ENCODE measurements at places on chromosomes 3 and 15. TPM values are rescaled to one million over a fixed set of nuclear protein-coding genes. Genes with fewer than 3 reads are reported as not detected.

C2CD4A gene
- 0.11 TPM for total RNA-seq

DNA sequence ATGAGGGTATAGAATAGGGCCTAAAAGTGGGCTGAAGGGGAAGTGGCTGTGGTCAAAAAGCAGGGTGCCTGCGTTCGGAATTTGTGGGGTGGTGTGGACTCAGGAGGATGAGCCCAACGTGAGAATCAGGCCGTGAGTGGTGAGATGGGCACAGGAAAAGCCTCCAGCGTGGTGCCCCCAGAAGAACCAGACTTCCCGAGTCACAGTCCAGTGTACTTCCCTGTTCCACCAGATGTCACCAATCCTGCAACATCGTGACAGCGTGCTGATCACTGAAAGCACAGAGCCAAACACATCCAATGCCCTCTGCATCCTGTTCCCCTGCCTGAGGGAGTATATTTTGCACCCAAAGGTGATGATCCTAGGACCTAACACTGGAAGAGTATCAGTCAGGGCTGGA lies 20.8 kb upstream of the ACAN start:
- no peak for DNase-seq

GRCh38 chr3:1774597-1774996 lies 324.1 kb upstream of the CNTN4 start:
- DNase-seq: no peak

DNA sequence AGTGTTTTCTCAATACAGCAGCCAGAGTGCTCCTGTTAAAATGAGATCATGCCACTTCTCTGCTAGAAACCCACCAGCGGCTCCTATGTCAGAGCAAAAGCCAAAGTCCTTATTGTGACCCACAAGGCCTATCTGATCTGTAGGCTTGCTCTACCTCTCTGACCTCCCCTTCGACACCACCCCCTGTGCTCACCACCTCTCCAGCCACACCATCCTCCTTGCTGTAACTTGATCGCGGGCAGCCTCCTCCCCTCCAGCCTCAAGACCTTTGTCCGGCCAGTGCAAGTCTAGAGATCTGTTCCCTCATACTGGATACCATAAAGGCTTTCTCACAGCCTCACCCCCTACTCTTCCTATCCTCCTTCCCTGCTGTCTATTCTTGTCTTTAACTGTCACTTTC lies 1.9 kb upstream of the IGDCC4 start:
- DNase-seq: no peak

GRCh38 chr3:175192536-175192935 lies 333.4 kb downstream of the NAALADL2 start:
- no peak for DNase-seq

DNA sequence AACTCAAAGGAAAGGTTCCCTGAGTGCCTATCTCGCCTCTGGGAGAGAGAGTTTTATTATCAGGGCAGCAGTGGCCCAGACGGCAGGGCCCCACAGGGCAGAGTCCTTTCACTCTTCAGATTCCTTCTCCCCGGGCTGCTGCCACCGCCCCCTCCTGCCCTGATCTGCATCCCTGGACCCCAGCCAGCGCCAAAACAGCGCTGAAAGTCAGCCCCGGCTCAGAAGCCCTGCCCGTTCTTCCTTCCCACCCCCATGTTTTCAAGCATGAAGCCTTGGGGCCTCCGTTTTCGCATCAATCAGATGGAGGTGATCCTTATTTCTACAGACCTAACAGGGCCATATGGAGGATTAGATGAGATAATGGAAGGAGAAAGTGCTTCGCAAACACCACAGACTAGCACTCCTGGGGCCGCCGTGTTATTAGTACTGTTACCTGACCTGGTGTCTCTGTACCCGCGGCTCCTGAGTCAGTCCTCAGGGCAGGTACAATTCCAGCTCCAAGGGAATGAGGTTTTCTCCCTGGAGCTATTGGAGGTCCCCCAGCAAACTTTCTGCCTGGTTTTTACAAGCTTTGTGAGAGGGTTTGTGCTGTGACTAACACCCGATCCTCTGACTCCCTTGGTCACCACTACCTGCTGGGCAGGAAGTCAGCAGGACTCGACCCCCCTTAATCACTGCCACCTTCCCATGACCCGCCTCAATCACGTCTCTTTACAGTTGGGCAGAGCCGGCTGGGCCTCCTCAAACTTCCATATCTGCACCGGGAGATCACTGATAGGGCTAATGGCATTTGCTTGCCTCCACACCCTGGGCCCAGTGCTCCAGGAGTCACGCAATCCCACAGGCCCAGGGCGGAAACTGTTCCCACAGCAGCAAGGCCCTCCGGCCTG lies 39.5 kb upstream of the TSEN2 start:
- DNase-seq: peak; percentile 82

DNA sequence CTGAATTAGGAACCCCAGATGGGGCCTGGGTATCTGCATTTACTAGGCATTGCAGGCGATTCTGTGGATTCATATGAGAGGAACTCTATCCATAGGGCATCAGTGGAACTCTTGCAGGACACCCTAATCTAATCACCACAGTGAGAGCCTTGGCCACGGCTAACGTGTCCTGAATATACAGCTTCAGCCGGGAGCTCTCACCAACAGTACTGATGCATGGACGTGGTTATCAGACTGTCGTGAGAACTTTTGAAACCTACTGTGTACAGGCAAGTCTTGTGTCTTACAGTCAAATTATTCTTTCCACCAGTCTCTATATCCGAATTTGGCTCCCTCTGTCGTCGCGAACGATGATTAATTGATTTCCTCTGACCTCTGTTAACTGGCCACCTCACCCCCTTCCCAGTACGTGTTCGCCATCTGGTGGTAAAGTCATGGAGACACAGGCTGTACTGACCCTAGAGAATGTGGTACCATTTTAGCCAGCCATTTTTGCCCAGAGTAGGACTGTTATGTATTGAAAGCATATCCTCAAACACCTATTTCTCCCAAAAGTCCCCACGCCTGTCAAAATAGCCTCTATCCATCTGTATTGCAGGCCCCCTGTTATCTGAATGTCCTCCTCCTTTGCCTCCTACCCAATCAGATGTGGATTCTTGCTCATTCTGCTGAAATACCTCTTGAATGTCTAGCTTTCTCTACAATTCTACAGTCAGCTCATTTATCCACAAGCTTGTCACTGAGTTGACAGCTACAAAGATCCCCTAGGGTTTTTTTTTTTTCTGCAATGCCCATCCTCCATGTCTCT lies 39.7 kb downstream of the GLDN start:
- DNase-seq: peak; percentile 42

- DNase-seq: no peak
Measured at GRCh38 chr15:75153087-75153486, 48.6 kb upstream of the C15orf39 start.

DNA sequence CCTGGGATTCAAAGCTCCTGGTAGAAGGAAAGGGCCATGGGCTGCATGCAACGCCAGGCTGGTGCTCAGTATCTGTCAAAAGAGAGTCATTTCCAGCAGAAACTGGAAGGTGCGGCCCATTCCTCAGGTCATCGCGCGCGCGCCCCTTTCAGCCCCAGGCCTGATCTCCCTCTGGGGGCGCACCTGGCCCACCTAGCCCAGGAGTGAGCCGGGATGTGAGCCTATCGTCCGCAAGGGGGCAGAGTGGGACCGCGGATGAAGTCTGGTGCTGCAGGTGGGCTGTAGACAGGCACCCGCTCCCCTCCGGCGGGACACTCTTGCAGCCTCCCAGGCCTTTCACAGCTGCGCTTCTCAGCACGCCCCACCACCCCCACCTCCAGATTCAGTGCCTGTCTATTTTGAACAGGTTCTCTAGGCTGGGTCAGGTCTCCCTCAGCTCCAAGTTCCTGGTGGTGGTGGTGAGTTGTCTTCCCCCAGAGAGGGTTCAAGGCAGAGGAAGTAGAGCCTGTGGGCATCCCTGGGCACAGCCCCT lies 5.8 kb upstream of the RPL29 start:
- DNase-seq: no peak

- no peak for DNase-seq
Measured at GRCh38 chr3:11407644-11408043, 135.4 kb downstream of the ATG7 start.

Data from urinary bladder (tissue), 4 donors.